NCI-H1436 (cell line): ENCODE measurements at places on chromosomes 11 and 22.

DNA sequence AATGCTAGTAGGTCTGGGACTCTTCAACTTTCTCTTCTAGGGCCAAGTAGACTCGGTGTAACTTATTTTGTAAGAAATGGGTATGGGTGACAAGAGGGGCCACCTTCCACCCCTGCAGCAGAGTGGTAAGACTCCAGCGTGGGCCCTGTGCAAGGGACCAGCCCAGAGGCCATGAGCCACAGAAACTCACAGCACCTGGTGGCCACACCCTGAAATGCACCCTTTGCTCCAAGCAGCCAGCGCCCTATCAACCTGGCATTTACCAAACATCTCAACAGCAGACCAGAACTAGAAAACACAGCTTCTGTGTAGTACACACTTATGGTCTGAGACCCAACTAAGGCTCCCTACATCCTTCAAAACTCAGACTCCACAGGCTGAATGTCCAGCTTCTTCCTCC, 5.7 kb downstream of the CDCA5 start:
- no peak for DNase-seq

DNA sequence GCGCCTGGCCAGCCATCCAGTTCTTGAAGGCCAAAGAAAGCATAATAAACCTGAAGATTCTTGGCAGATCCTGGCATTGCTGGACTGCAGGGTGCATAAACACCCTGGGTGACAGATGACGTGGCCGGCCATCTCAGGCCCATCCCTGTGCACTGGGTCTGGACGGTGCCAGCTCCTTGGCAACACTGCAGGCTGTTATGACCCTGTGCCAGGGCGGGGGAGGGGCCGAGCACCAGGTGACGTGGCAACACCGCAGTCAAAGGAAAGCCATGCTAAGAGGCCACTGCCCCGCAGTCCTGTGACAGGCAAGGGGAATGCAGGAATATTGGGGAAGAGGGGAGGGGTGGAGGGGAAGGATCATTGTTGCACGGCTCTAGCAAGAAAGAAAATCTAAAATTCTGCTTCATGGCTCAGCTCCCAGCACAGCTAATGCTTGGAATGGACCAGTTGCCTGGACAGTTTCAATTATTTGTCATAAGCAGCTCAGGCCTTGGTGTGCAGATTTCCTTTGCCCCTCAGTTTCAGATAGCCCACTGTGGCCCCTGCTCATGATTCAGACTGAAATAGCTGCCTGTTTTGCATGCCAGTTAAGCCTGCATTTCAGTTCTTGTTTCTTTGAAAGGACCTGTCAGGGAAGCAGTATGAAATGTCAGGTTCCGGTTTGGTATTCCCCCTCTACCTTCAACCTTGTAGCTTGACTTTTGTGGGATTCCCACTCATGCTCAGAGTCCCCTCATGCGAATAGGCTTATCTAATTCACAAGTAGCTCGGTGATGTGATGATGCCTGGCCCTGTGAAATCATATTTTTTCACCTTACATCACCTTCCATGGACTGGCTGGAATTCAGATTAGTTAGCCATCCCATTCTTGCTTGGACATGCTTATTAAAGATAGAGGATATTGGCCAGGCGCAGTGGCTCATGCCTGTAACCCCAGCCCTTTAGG, 29.7 kb upstream of the DDX6 start:
- DNase-seq, result no peak

GRCh38 chr22:34914846-34915245, 151.1 kb upstream of the ISX start:
- no peak for DNase-seq

DNA sequence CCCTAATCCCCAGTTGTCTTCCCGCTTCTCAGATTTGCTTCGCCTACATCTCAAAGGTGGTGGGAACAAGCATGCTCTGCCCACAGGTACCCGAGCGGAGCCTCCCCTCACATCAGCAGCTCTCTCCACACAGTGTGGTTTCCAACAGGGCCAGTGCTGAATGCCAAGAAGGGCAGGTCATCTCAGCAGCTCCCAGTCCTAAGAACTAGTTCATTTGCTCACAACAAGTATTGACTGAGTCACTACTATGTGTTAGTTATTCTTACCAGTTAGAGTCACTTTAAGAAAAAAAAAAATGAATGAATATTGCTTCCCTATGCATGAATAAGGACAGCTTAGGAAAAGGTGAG, 66.2 kb downstream of the THAP12 start:
- no peak for DNase-seq

DNA sequence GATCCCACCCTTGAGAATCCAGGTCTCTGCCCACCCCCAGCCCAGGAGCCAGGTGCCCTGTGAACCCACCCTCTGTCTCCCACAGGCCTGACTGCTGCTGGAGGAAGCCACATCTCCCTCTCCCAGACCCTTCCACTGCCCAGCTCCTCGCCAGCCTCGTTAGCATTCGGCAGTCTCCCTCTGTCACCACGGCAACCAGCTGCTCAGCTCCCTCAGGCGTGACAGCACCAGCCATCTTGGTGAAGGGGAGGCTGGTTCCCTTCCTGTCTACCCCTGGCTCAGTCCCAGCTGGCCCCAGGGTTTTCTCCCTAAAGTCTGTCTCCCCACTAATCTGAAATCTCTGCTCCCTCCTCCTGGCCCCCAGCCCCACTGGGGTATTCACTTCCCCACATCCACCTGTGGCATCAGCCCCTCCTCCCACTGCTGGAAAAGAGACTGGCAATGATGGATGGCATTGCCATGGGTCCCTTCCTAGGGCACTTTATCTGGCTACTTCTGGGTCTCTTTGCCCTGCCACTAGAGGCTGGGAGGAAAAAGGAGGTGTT, 28.1 kb downstream of the NRXN2 start:
- DNase-seq, result peak; percentile 38

- DNase-seq, result peak; percentile 34
Measured at GRCh38 chr11:14969901-14970323, 2.2 kb downstream of the CALCA start.

GRCh38 chr11:35944503-35945136, 758 bp downstream of the LDLRAD3 start:
- DNase-seq, result no peak

- no peak for DNase-seq
Measured at GRCh38 chr11:45715418-45715817, 50.0 kb upstream of the CHST1 start.

- DNase-seq, result no peak
Measured at GRCh38 chr11:118838905-118839553, 44.7 kb upstream of the CXCR5 start.

GRCh38 chr22:17093081-17093480, 8.3 kb downstream of the IL17RA start:
- no peak for DNase-seq

GRCh38 chr11:126612671-126613070, 257.2 kb downstream of the ST3GAL4 start:
- DNase-seq, result no peak

DNA sequence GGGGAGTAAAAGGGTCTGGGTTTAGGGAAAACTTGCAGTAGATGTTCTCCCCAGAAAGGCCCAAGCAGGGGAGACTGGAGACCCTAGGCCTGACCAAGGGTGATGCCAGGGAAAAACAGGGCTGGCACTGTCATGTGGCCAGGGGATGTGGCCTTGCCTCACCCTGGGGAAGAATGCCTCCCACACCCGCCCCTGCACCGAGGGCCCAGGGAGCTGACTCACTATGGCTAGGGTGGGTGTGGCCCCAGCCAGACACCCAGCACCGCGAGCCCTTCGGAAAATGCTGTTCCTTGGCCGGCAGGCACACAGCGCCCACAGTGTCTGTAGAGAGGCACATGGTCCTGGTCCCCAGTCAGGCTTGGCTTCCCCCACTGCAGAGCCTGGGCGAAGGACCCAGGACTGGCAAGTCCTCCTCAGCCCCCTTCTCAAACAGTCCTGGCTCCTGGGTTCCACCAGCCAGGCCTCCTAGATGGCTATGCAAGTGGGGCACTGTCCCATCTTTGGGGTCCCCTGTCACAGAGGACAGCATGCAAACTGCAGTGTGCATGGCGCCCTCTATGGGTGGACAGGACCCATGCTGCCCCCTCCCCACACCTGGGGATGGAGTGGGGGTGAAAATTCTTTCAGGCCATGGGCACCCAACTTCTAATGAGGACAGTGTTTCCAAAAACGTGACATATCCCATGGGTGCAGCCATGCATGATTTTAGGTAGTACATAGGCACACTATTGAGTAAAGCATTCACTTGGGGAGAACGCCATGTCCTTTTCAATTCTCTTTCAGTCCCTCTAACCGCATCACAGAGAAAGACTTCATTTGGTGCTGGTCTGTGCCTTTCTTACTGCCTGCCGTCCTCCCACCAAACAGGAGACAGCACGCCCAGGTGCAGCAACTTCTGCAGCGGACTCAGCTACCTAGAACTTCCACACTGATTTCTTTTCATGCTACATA, 15.2 kb downstream of the TMPRSS5 start:
- no peak for DNase-seq

DNA sequence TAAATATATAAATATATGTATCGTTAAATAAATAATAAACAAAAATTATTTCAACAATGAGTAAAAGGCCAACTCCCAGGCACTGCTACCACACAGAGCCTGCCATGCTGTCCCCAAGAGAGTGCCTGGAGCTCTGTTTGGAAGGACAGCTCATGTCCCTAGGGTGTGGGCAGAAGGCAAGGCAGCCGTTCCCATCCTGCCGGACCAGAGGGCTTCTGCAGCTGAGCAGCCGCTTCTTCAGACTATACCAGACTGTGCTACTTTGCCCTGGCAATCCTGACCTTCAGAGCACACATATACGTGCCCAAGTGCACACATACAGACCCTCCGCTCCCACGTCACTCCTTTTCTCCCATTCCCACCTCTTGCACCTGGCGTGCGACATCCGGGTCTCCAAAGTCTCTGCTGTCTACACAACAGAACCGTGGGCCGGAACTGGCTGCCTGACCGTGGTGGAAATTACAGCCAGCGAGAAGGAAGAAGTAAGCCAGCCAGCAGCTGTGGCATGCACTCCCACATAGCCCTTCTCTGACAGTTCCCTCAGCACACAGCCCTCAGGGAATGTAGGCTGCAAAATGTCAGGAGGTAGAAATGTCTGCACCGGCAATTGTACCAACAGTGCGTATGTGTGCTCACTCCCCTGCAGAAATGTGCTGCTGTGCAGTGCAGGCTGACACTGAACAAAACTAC, 24.0 kb downstream of the PAX6 start:
- no peak for DNase-seq

- DNase-seq, result no peak
Measured at GRCh38 chr22:21996175-21996720, 13.7 kb upstream of the TOP3B start.

- DNase-seq, result no peak
Measured at GRCh38 chr11:123365955-123366354, 64.1 kb upstream of the GRAMD1B start.

DNA sequence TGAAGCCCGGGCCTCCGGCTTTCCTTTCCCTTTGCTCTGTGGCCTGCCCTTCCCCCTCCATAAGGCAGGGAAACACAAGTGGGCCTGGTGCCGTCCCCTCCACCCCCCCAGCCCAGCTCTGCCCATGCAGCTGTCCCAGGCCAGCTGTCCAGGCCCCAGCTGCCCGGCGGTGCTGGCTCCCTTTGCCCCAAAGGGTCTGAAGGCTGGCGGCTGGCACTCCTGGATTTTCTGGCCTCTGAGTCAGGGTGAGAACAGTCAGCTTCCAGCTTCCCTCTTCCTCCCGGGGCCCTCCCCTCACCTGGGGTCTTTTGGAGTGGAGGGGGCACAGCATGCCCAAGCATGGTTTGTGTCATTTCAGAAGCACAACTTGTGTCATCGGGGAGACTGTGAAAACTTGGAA, 27.8 kb downstream of the CD82 start:
- no peak for DNase-seq

DNA sequence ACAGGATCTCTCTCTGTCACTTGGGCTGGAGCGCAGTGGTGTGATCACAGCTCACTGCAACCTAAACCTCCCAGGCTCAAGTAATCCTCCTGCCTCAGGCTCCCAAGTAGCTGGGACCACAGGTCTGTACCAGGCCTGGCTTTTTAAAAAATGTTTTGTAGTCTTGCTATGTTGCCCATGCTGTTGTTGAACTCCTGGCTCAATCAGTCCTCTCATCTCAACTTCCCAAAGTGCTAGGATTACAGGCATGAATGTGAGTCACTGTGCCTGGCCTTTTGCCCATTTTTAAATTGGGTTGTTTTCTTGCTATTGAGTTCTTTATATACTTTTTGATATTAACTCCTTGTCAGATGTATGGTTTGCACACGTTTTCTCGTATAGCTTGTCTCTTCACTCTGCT, 33.0 kb upstream of the PITPNB start:
- no peak for DNase-seq

DNA sequence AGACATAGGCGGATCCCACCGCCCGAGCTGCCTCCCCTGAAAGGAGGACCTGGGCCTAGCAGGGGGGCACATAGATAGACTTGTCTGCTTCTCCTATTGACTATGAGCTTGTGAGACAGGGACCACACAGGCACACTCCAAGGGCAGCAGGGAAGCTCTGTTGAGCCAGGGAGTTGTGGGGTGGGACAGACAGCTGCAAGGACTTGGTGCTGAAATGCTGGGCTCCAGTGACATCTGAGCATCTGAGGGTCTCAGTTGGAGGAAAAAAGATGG, 53.4 kb upstream of the ANO1 start:
- DNase-seq, result no peak

- no peak for DNase-seq
Measured at GRCh38 chr11:107050121-107050520, 31.8 kb upstream of the GUCY1A2 start.

- DNase-seq, result peak; percentile 76
Measured at GRCh38 chr11:2211113-2211971, 39.7 kb upstream of the TH start.

DNA sequence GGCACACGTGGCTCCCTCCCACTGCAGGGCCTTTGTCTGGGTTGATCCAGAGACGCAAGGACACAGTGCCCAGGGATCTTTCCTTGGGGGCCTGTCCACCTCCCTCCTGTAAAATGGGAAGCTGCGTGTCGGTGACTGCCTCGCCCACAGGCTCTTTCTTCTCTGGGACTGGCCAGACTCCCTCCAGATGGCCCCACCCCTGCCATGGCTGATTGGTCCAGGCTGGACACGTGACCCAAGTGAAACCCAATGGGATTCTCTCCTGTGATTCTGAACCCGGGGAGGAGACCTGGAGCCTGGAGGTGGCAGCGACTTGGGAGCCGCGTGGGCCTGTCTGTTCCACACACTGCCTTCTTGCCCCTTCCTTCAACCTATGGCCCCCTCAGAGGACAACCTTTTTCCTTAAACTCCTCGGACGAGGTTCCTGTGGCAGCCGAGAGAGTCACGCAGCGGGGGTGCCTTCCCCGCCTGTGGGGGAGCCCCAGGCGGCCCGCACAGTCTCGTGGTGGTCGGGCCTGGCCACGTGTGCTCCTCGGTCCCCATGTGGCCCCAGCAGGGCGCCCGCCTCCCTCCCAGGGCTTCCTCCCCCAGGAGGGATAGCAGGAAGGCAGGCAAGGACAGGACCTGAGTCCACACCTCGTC, 12.4 kb upstream of the MPPED1 start:
- no peak for DNase-seq
